ENCODE measurements at places on chromosomes 11 and 22.

- no peaks in the 10 kb centered on the region for H3K27me3 ChIP-seq
- DNase-seq = no peak
- no peaks in the 10 kb centered on the region for H3K4me1 ChIP-seq
- no peak overlapping the region for H3K27ac ChIP-seq
- H3K4me3 ChIP-seq = no peak overlapping the region
Observed at GRCh38 chr11:99240192-99241030, 219.7 kb downstream of the CNTN5 start.

- no peak overlapping the region for H3K27ac ChIP-seq
- H3K27me3 ChIP-seq = peaks cover 9% of the 10 kb centered on the region
- DNase-seq = no peak
- H3K36me3 ChIP-seq = no peaks in the 10 kb centered on the region
Observed at GRCh38 chr11:69965821-69966582, 112.1 kb upstream of the ANO1 start.

GRCh38 chr11:57322256-57323166 lies 2.2 kb downstream of the TNKS1BP1 start:
- H3K36me3 ChIP-seq = peaks cover 18% of the 10 kb centered on the region
- H3K4me1 ChIP-seq = peaks cover 28% of the 10 kb centered on the region
- no peaks in the 10 kb centered on the region for H3K27me3 ChIP-seq
- H3K4me3 ChIP-seq = peak overlapping the region; percentile 54

DNA sequence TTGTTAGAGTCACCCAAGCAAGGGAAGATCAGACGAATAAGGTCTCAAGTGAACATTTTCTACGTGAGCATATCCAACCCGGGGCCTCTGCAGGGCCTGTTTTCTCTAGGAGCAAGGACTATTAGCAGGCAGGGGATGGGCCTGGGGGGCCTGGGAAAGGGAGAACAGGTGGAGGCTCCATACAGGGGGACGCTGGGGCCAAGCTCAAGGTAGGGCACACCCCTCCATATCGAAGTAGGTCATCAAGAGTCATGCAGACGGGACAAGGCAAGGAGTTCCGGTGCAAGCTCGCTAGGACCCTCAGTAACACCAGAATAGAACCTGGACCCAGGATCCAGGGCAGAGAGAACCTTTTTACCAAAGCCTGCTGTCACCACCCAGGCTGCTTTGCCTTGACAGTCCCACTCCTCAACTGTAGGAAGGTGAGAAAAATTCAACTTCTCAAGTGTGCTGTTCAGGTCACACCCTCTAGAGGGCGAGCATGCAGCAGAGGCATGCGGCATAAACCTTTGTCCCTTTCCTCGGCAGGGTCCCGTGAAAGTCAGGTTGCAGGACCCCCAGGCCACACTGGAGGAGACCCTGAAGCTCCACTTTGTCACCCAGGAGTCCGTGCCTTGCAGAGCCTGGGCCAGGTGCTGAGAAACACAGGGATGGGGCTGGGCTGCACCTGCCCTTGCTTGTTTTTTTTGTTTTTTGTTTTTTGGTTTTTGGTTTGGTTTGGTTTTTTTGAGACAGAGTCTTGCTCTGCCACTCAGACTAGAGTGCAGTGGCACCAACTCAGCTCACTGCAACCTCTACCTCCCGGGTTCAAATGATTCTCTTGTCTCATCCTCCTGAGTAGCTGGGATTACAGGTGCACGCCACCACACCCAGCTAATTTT lies 8.6 kb upstream of the APOBEC3B start:
- no peak overlapping the region for H3K27ac ChIP-seq
- no peaks in the 10 kb centered on the region for H3K36me3 ChIP-seq
- H3K4me1 ChIP-seq = peaks cover 3% of the 10 kb centered on the region
- H3K27me3 ChIP-seq = peaks cover 10% of the 10 kb centered on the region
- H3K4me3 ChIP-seq = no peak overlapping the region
- no peak for DNase-seq

DNA sequence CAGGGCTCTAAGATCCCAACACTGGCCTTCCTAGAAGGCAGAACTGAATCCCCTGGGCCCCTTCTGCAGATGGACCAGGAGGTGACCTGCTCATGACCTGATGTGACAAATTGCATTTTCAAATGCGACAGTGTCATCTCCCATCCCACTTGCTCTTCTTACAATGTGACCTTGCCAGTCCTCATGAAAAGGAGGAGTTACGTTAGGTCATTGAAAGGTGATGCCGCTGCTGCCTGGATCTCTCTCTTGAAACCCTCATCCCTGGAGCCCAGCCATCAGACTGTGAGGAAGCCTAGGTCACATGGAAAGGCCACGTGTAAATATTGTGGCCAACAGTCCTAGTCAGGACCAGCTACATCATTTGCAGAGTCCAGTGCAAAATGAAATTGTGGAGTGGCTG lies 5.7 kb upstream of the C1QTNF4 start:
- peaks cover 7% of the 10 kb centered on the region for H3K27me3 ChIP-seq
- H3K4me1 ChIP-seq = no peaks in the 10 kb centered on the region
- no peak overlapping the region for H3K4me3 ChIP-seq
- no peak overlapping the region for H3K27ac ChIP-seq
- DNase-seq = no peak

DNA sequence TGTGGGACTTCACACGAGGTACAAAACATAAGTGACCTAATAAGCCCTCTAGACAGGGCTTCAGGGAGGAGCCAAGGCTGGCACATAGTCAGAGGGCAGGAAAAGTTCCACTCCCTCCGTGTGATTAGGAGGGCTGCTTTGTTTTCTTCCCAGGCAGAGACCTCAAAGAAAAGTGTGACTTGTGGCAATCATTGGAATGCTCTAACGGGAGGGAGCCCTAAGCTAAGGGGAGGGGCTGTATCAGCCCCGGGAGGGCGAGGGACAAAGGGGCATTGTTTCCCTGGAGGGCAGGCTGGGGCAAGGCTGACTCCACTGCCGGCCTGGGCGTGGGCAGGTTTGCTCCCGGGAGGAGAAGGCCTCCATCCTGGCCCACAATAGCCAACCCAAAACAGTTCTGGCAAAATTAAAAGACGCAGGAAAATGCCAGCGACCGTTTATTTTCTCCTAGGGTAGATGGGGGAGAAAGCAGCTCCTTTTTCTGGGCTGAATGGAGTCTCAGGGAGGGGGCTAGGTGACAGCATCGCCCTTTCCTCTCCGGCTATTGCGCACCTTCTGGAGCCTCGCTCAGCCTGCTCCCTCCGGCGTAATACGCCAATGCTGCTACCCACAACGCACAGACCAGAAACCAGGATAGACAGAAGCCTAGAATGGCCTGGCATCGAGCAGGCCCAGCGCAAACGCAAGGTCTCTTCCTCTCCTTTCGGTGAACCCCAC lies 60.2 kb downstream of the ENDOD1 start:
- no peaks in the 10 kb centered on the region for H3K27me3 ChIP-seq
- H3K36me3 ChIP-seq = no peaks in the 10 kb centered on the region
- peak overlapping the region; percentile 90 for H3K27ac ChIP-seq
- peak overlapping the region; percentile 90 for H3K4me3 ChIP-seq
- peaks cover 28% of the 10 kb centered on the region for H3K4me1 ChIP-seq

DNA sequence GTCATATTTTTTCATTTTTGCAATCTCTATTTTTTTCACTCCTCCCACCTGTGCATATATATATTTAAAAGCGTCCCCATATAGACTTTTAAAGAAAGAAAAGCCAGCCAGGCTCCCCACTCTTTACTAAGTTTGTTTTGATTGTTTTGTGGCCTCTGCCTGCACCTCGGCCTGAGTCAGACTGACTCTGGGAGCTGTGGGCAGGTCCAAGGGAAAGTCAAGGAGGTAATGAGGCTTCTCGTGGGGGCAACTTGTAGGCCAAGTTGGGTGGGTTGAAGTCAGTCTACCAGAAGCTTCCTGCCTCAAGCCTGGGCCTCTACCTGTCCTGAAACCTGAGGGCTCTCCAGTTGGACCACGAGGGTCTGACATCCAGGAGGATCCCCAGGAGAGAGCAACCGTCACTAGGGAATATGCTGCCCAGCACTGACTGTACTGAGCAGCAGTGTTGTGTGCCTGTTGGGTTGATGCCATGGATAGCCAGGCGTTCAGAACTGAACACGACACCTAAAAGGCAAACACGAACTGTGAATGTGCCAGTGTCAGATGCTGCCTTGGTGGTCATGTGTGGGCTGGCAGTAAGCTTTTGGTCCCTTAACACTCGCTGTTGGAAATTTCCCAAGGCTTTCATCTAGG lies 58.8 kb downstream of the BMAL1 start:
- H3K36me3 ChIP-seq = peaks cover 3% of the 10 kb centered on the region
- peaks cover 36% of the 10 kb centered on the region for H3K4me1 ChIP-seq
- no peak for DNase-seq
- H3K27ac ChIP-seq = no peak overlapping the region
- no peaks in the 10 kb centered on the region for H3K27me3 ChIP-seq

DNA sequence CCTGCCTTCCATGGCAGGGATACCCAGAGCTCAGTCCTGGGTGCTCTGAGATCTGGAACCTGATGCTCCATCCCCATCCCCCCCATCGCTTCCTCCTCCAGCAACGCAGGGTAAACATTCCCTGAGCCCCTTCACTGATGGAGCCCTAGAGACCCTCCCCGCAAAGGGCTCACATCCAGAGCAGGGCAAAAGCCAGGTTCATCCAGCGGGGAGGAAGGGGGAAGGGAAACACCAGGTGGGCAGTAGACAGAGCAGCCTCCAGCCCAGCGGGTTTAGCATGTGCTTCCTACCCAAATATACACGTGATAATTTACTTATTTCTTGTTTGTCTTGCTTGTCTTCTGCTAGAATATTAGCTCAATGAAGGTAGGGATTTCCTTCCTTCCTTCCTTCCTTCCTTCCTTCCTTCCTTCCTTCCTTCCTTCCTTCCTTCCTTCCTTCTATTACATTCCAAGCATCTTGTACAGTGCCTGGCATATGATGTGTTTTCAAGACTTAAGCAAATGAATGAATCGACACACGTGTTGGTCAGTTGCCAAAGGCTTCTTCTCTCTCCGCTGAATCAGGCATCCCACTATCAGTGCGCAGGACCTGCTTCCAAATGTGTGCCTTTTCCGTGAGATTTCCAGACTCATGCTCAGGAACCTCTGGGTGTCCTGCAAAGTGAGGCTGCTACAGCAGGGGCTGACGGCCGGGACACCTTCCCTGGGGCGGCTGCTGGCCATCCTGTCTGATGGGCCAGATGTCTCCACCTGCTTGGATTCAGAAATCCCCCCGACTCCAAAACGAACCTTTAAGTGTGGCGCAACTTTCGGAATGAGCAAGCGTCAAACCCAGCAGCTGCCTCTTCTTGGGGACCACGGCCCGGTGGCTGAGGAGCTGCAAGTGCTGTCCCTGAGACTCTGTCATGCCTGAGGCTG lies 955.1 kb downstream of the BRD1 start:
- H3K27ac ChIP-seq = no peak overlapping the region
- H3K27me3 ChIP-seq = peaks cover 3% of the 10 kb centered on the region
- H3K4me1 ChIP-seq = peaks cover 3% of the 10 kb centered on the region
- H3K36me3 ChIP-seq = no peaks in the 10 kb centered on the region

DNA sequence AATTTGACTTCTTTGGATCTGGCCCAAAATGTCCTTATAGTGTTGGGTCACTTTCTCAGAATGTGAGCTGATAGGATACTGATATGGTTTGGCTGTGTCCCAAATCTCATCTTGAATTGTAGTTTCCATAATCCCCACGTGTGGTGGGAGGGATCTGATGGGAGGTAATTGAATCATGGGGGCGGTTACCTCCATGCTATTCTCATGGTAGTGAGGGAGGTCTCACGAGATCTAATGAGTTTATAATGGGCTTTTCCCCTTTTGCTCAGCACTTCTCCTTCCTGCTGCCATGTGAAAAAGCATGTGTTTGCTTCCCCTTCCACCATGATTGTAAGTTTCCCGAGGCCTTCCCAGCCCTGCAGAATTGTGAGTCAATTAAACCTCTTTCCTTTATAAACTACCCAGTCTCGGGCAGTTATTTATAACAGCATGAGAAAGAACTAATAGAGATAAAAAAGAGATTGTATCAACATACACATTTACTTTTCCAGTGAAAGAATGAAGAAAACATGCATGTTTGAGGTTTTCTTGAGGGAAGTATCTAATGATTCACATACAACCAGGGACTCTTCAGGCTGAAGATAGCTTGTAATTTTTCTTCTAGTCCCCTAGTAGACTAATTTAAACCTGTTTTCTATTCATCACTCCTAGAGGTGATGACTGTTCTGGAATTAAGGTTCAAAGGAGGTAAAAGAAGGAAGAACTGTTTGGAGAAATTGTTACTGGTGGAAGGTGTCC lies 17.3 kb upstream of the CSTF3 start:
- DNase-seq = no peak
- H3K4me1 ChIP-seq = no peaks in the 10 kb centered on the region
- H3K27ac ChIP-seq = no peak overlapping the region
- peaks cover 2% of the 10 kb centered on the region for H3K36me3 ChIP-seq
- no peaks in the 10 kb centered on the region for H3K27me3 ChIP-seq

DNA sequence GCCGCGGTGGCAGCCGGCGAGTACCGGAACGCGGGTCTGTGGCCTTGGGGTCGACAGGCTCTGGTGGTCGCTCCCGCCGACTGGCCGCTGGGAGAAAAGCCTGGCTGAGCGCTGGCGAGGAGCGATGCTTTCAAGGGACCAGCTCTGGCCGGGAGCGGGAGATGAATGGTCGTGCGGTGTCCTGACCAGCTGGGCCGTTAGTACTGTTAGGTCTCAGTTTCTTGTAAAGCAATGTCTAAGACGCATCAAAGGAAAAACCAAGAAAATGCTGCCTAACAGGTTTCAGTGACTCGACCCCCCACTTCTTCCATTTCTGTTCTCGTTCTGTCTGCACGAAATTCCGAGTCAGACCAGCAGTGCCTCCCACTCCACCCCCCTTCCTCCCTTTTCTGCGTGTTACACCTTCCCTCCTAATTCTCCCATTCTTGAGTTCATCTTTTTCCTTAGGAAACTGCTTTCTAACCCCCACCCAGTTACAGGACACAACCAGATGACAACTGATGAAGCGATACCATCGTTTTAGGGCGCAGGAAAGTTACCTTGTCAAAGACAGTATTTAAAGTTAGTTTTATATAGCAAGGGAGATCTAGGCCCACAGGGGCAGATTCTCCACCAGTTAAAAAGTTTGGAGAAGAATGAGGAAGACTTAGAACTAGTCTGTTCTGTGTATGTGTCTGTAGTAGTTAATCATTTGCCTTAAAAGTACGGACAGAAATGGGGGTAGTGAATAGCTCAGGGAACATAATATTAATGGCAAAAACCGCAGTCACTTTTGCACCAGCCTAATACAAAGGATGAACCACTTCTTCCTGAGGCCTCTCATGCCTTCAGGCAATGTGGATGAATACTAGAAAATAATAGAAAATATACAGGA lies 1.0 kb downstream of the CUL5 start:
- H3K27me3 ChIP-seq = no peaks in the 10 kb centered on the region
- peaks cover 11% of the 10 kb centered on the region for H3K4me1 ChIP-seq

GRCh38 chr11:35892166-35892565 lies 51.7 kb upstream of the LDLRAD3 start:
- no peaks in the 10 kb centered on the region for H3K36me3 ChIP-seq
- no peaks in the 10 kb centered on the region for H3K4me1 ChIP-seq
- no peak overlapping the region for H3K27ac ChIP-seq
- no peak for DNase-seq
- no peak overlapping the region for H3K4me3 ChIP-seq

- no peaks in the 10 kb centered on the region for H3K36me3 ChIP-seq
- H3K27me3 ChIP-seq = peaks cover 4% of the 10 kb centered on the region
- peaks cover 4% of the 10 kb centered on the region for H3K4me1 ChIP-seq
- H3K4me3 ChIP-seq = no peak overlapping the region
- H3K27ac ChIP-seq = no peak overlapping the region
Observed at GRCh38 chr11:34040571-34040970, 11.0 kb upstream of the CAPRIN1 start.

Data from memory B cell (primary cell).